ENCODE measurements at places on chromosomes 13 and 19. TPM values are rescaled to one million over a fixed set of nuclear protein-coding genes. Genes with fewer than 3 reads are reported as not detected.
A peak's percentile ranks its signal among the peaks of the same experiment; 100 is the strongest.

Gene TPP2
- polyA plus RNA-seq: 14.7 TPM

Gene OR7A17
- not detected for polyA plus RNA-seq

- H3K4me1 ChIP-seq: no peaks in the 10 kb centered on the region
- H3K27me3 ChIP-seq: no peaks in the 10 kb centered on the region
- H3K27ac ChIP-seq: no peak within 1 kb of the TSS
- H3K4me3 ChIP-seq: no peak within 1 kb of the TSS
- H3K36me3 ChIP-seq: no peaks in the 10 kb centered on the region
- DNase-seq: peak; percentile 91
These were observed at the start of gene HSH2D for GRCh38 chr19:16143399-16144215. Gene HSH2D, plus strand, starts transcription at chr19:16143685. Its CDS starts 5,066 bp downstream, at chr19:16148751.

DNA sequence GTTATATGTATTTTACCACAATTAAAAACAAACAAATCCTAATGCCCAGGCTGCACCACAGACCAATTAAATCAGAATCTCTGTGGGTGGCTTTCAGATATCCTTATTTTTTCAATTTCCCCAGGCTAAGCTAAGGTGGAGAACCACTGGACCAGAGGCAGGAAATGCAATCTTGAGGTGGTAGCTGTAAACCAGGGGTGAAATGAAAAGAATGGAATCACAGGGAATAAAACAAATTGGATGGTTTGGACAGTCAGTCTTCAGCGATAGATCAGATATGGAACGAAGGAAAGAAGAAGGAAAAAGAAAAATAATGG, 215.4 kb downstream of the KCNRG start:
- H3K27me3 ChIP-seq: no peaks in the 10 kb centered on the region
- no peaks in the 10 kb centered on the region for H3K4me1 ChIP-seq
- no peak overlapping the region for H3K27ac ChIP-seq
- H3K4me3 ChIP-seq: no peak overlapping the region

DNA sequence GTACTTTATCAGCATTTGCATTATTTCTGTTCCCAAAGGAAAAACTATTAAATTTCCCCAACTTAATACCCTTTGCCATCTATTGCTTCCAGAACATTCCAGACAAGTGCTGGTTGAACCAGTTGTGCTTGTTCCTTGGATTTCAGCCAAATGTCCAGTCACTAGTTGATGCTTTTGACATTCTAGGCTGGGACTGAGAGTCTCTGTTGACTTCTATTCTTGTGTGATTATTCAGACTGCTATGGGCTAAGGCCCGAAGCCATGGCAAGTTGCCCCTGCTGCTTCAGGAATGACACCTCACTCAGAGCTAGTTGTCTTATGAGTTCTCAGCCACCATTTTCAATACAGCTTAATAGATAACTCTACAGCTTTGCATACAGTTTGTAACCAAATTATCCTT, 458.1 kb upstream of the ARGLU1 start:
- H3K27ac ChIP-seq: no peak overlapping the region
- no peak overlapping the region for H3K4me3 ChIP-seq
- DNase-seq: peak; percentile 67
- no peaks in the 10 kb centered on the region for H3K36me3 ChIP-seq
- H3K4me1 ChIP-seq: no peaks in the 10 kb centered on the region

DNA sequence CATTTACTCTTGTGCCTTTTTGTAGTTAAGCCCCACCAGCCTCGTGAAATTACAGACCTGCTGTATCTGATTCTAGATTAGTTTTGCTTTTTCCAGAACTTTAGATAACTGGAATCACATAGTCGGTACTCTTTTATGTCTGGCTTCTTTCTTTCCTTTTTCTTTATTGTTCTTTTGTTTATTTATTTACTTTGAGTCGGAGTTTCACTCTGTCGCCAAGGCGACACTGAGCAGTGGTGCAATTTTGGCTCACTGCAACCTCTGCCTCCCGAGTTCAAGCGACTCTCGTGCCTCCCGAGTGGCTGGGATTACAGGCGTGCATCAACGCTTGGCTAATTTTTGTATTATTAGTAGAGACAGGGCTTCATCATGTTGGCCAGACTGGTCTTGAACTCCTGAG, 6.0 kb upstream of the NCCRP1 start:
- no peaks in the 10 kb centered on the region for H3K27me3 ChIP-seq
- no peak overlapping the region for H3K27ac ChIP-seq
- no peaks in the 10 kb centered on the region for H3K4me1 ChIP-seq

- no peaks in the 10 kb centered on the region for H3K27me3 ChIP-seq
- no peaks in the 10 kb centered on the region for H3K36me3 ChIP-seq
- no peak overlapping the region for H3K4me3 ChIP-seq
These were observed 1183.3 kb downstream of the SLITRK1 start for GRCh38 chr13:82698941-82699340.

DNA sequence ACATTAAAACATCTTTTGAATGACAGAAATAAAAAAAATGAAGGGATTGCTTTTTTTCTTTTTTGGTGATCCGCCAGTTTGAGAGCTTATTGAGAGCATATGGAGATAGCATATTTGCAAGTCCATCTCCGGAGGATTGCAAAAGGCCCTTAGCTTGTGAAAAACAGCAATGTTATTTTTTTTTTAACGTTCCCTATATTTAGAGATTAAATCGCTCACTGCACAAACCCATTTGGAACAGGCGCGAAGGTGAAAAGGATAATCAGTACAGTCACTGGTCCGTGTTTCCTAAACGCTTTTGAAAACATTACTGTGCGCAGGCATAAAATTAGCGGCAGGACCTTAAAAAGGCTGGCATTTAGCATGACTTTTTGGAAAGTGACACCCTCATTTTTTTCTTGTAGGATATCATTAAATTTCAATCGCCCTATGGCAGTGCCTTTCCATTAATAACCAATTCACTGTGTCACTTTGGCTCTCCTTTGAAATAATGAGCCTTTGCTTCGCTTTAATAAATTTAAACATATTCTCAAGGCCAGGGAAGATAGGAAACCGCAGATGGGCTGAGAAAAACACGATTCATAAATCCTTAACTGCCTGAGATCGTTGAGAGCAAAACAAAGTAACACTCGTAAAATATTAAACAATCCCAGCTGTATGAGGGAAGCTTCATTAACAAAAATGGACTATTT, 342.2 kb downstream of the DACH1 start:
- peak overlapping the region; percentile 47 for H3K4me3 ChIP-seq
- H3K36me3 ChIP-seq: no peaks in the 10 kb centered on the region
- H3K27me3 ChIP-seq: no peaks in the 10 kb centered on the region

Gene ZNF835
- polyA plus RNA-seq: 1.7 TPM

GRCh38 chr13:87684850-87685742, 13.9 kb downstream of the SLITRK5 start:
- H3K36me3 ChIP-seq: no peaks in the 10 kb centered on the region
- H3K27me3 ChIP-seq: no peaks in the 10 kb centered on the region
- DNase-seq: no peak
- H3K4me1 ChIP-seq: no peaks in the 10 kb centered on the region
- no peak overlapping the region for H3K4me3 ChIP-seq

Gene TNFSF9
- 0.62 TPM for polyA plus RNA-seq

Gene TYROBP
- polyA plus RNA-seq: 64.2 TPM

GRCh38 chr13:79191501-79191900, 214.6 kb downstream of the RBM26 start:
- H3K4me3 ChIP-seq: no peak overlapping the region
- H3K36me3 ChIP-seq: no peaks in the 10 kb centered on the region
- H3K4me1 ChIP-seq: no peaks in the 10 kb centered on the region
- H3K27me3 ChIP-seq: no peaks in the 10 kb centered on the region
- no peak for DNase-seq

DNA sequence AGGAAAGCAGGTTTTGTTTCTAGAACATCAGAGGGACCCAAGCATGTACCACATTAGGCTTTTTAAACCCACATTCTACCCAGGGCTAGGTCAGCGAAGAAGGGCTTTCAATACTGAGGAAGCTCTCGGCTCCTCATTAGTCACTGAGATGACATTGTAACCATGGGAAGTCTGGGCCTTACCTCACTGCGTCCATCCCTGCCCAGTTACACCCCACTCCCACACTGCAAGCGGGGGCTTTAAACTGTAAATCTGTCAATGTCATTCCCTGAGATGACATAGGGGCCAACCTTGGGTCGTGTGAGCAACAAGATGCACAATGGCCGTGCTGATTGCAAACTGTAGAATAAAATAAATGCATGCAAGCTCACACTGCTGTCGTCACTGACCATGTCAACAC, 21.7 kb upstream of the TFDP1 start:
- no peaks in the 10 kb centered on the region for H3K27me3 ChIP-seq
- no peak for DNase-seq
- no peaks in the 10 kb centered on the region for H3K36me3 ChIP-seq
- peaks cover 2% of the 10 kb centered on the region for H3K4me1 ChIP-seq

DNA sequence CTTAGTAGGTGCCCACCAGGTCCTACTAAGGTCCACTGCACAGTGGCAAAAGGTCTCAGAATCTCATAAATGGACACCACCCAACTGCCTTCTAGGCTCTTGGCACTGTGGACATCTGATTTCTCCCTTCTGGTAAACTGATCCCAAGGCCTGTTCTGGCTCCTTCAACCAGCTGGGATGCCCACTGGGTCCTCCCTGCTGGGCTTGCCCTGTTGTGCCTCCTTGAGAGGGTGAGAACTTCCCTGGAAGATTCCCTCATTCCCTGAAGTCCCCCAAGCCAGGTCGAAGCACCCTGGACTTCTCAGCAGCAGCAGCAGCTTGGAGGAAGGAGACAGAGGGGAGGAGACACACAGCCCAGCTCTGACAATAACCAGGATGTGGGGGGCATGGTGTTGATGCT, 6.6 kb upstream of the ZNF492 start:
- no peak overlapping the region for H3K27ac ChIP-seq
- H3K36me3 ChIP-seq: no peaks in the 10 kb centered on the region
- no peak for DNase-seq
- no peak overlapping the region for H3K4me3 ChIP-seq
- no peaks in the 10 kb centered on the region for H3K27me3 ChIP-seq

GRCh38 chr13:21133077-21133476, 43.3 kb downstream of the SKA3 start:
- H3K4me3 ChIP-seq: no peak overlapping the region
- H3K4me1 ChIP-seq: no peaks in the 10 kb centered on the region
- H3K27ac ChIP-seq: no peak overlapping the region
- no peaks in the 10 kb centered on the region for H3K27me3 ChIP-seq

- DNase-seq: no peak
- no peak overlapping the region for H3K27ac ChIP-seq
- no peak overlapping the region for H3K4me3 ChIP-seq
- H3K4me1 ChIP-seq: no peaks in the 10 kb centered on the region
- H3K27me3 ChIP-seq: peaks cover 26% of the 10 kb centered on the region
These were observed 1.2 kb downstream of the PRKCG start for GRCh38 chr19:53883231-53883661.

- no peak for DNase-seq
- no peaks in the 10 kb centered on the region for H3K27me3 ChIP-seq
- peaks cover 6% of the 10 kb centered on the region for H3K4me1 ChIP-seq
These were observed 6.9 kb downstream of the ETFB start for GRCh38 chr19:51359294-51359693.

- no peaks in the 10 kb centered on the region for H3K4me1 ChIP-seq
- no peak overlapping the region for H3K27ac ChIP-seq
- H3K36me3 ChIP-seq: no peaks in the 10 kb centered on the region
- DNase-seq: no peak
- no peaks in the 10 kb centered on the region for H3K27me3 ChIP-seq
These were observed 35.4 kb upstream of the MAP3K10 start for GRCh38 chr19:40155749-40156265.

GRCh38 chr13:48797127-48797526, 143.4 kb downstream of the CYSLTR2 start:
- H3K27ac ChIP-seq: no peak overlapping the region
- H3K36me3 ChIP-seq: no peaks in the 10 kb centered on the region
- DNase-seq: no peak

- H3K4me1 ChIP-seq: no peaks in the 10 kb centered on the region
- no peak for DNase-seq
- peaks cover 15% of the 10 kb centered on the region for H3K27me3 ChIP-seq
- H3K36me3 ChIP-seq: no peaks in the 10 kb centered on the region
These were observed 965 bp downstream of the TTC9B start for GRCh38 chr19:40217027-40217810.

- no peaks in the 10 kb centered on the region for H3K4me1 ChIP-seq
- H3K27ac ChIP-seq: no peak overlapping the region
- peak; percentile 30 for DNase-seq
- H3K4me3 ChIP-seq: no peak overlapping the region
- H3K27me3 ChIP-seq: no peaks in the 10 kb centered on the region
- H3K36me3 ChIP-seq: no peaks in the 10 kb centered on the region
These were observed 1199.9 kb upstream of the SPRY2 start for GRCh38 chr13:81540777-81541176.

DNA sequence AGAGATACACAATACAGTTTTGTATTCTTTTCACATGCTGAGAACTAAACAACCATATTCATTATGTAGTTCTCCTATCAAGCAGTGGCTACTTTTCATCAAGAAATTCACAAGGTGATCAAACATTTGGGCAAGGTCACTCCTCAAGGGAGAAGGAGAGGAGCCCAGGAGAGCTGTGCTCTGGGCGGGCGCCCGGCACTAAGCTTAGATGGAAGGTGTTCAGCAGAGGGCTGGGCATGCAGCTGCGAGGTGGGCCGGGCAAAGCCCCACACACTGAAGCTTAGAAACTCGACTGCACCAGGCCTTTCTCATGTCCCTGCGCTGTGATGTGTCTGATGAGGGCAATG, 30.4 kb upstream of the SPACA7 start:
- no peaks in the 10 kb centered on the region for H3K4me1 ChIP-seq
- H3K36me3 ChIP-seq: no peaks in the 10 kb centered on the region
- peaks cover 12% of the 10 kb centered on the region for H3K27me3 ChIP-seq

- peaks cover 8% of the 10 kb centered on the region for H3K36me3 ChIP-seq
- no peaks in the 10 kb centered on the region for H3K27me3 ChIP-seq
- DNase-seq: no peak
- no peak overlapping the region for H3K4me3 ChIP-seq
- no peak overlapping the region for H3K27ac ChIP-seq
These were observed 43.2 kb downstream of the ZNF331 start for GRCh38 chr19:53580871-53581835.

- no peaks in the 10 kb centered on the region for H3K36me3 ChIP-seq
- H3K4me1 ChIP-seq: no peaks in the 10 kb centered on the region
- H3K27me3 ChIP-seq: no peaks in the 10 kb centered on the region
- H3K27ac ChIP-seq: no peak overlapping the region
- no peak for DNase-seq
- H3K4me3 ChIP-seq: no peak overlapping the region
These were observed 62.3 kb downstream of the GSX1 start for GRCh38 chr13:27854606-27855005.

- H3K27ac ChIP-seq: peak overlapping the region; percentile 78
- no peak overlapping the region for H3K4me3 ChIP-seq
- H3K4me1 ChIP-seq: peaks cover 14% of the 10 kb centered on the region
- no peak for DNase-seq
These were observed 5.9 kb upstream of the GRAMD1A start for GRCh38 chr19:34994286-34994642.

DNA sequence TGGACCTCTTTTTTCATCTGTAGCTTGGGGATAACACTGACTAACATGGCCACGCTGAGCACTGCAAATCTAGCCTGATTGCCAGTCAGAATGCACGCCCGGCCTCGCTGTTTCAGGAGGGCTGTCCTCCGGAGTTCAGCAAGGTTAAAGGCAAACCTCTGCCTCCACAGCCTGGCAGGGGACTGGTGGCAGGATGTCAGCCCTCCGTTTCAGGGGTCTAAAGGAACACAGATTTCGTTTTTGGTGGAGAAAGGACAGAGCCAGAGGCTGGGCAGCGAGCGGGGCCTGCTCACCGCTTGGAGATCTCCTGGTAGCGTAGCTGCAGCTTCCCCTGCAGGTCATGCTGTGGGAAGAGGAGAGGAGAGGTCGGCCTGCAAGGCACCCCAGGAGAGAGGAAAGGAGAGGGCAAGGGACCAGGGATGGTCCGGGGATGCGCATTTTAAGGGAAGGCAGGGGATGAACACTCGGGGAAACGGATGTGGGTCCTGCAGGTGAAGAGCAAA, 560 bp downstream of the NDUFA7 start:
- peaks cover 2% of the 10 kb centered on the region for H3K36me3 ChIP-seq
- no peaks in the 10 kb centered on the region for H3K27me3 ChIP-seq
- peaks cover 10% of the 10 kb centered on the region for H3K4me1 ChIP-seq
- DNase-seq: no peak
- H3K4me3 ChIP-seq: peak overlapping the region; percentile 89

GRCh38 chr19:47756953-47757608, 11.7 kb downstream of the NOP53 start:
- no peak for DNase-seq
- H3K27ac ChIP-seq: no peak overlapping the region
- no peaks in the 10 kb centered on the region for H3K4me1 ChIP-seq

Measured in kidney (tissue), 22 donors.